ENCODE measurements at places on chromosomes 1 and 21.
A peak's percentile ranks its signal among the peaks of the same experiment; 100 is the strongest.

DNA sequence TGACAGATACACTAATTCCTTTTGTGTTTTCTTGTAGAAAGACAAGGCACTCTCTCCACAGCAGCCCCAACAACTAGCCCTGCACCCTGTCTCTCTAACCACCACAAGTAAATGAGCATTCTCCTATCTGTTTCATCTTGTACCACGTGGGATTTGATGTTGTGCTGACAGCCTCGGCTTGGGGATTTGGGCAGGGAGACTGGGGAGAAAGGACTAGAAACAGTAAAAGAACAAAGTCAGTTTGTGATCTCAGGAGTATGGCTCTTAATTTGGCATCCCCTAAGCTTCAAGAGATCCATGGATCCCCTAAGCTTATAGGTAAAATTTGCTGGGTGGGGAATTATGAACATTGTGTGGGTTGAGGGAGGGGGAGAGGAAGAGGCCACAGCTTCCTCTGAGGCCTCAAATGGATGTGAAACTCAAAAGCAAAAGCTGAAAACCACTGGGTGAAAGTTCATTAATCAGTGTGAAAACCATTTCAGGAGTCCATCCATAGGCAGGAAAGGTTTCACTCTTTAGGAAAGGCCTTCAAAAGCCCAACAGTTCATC is 3.1 kb downstream of the C1orf162 start:
- no peak for DNase-seq

GRCh38 chr21:21767276-21767675 is 769.1 kb downstream of the NCAM2 start:
- DNase-seq, result no peak

- no peak for DNase-seq
Measured at GRCh38 chr1:233673261-233673946, 59.5 kb downstream of the KCNK1 start.

- no peak for DNase-seq
Measured at GRCh38 chr1:30764939-30765555, 7.5 kb upstream of the LAPTM5 start.

GRCh38 chr1:6465461-6466005 is 440 bp downstream of the TNFRSF25 start:
- no peak for DNase-seq

DNA sequence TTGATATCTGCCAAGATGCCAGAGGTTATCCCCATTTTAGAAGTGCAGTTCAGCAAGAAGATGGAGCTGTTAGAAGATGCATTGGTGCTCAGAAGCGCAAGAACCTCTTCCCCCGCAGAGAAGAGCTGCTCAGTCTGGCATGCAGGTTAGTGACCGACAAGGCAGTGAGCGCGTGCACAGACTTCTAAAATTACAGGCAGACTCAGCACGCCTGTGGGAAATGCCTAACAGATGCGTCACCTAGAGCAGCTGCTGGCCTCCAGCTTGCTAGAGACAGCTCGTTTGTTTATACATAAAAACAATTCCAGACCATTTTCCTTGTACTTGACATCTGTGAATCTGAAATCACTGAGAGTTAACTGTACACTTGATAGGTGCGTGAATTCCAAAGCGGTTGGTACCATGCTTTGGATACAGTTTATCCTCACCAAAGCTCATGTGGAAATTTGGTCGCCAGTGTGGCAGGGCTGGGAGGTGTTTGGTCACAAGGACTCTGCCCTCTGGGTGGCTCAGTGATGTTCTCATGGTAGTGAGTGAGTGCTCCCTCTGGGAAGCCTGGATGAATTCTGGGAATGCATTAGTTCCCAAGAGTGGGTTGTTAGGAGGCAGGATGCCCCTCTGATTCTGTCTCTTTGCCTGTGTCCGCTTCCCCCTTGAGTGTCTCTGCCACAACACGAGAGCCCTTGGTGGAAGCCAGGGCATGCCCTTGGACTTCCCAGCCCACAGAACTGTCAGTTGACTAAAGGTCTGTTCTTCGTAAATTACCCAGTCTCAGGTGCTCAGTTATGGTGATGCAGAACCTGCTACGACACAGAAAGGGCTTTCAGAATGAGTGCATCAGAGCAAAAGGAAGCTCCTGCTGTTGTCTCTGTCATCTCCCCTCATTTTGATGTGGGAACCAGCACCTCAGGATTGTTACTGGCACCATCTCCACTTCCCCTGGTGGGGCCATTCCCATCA is 24.4 kb downstream of the SNAP47 start:
- no peak for DNase-seq

- no peak for DNase-seq
Measured at GRCh38 chr1:228405200-228405978, 1.2 kb downstream of the TRIM11 start.

- no peak for DNase-seq
Measured at GRCh38 chr1:119742677-119743076, 26.0 kb downstream of the HMGCS2 start.

GRCh38 chr1:20037877-20038276 is 32.1 kb upstream of the PLA2G5 start:
- DNase-seq, result no peak

DNA sequence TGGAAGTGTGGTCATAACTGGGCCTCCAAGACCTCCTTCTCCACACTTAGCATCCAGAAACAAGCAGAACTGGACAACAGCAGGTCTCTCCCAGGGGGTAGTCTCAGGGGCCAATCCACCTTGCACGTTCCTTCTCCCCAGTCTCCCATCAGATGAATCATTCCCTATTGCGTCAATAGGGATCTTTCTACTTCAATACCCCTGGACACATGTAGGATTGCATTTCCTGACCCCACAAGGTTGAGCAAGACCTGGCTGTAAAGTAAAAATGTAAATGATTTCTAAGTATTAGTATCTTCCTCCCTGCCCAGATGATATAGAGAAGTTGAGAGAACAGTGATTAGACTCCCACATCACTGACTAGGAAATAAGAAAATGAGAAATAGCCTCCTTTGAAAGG is 224.5 kb upstream of the CSF3R start:
- DNase-seq, result no peak

GRCh38 chr1:212518188-212519054 is 85.7 kb downstream of the NENF start:
- no peak for DNase-seq

DNA sequence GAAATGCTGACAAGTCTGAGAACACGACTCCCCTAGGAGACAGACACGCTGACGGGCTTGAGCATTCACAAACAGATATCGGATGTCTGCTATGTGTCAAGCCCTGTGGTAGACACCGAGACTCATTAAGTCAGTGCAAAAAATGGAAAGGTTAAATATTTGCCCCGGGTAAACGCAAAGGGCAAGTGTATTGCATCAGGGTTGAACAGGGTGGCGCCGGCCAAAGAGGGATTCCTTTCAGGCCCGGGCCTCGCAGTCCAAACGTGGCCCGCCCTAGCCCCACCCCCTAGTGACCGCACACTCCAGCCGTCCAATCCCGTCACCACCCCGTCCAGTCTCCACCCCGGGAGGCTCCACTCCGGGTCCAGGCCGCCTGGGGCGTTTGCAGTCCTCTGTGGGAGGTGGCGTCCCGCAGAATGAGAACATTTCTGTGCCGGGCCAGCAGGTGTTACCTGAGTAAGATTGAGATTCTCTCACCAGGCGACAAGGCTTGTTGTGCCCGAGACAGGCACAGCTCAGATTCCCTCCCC is 16.3 kb upstream of the TMEM9 start:
- DNase-seq, result peak; percentile 88

GRCh38 chr1:229266832-229267500 is 3.9 kb upstream of the RAB4A start:
- no peak for DNase-seq

DNA sequence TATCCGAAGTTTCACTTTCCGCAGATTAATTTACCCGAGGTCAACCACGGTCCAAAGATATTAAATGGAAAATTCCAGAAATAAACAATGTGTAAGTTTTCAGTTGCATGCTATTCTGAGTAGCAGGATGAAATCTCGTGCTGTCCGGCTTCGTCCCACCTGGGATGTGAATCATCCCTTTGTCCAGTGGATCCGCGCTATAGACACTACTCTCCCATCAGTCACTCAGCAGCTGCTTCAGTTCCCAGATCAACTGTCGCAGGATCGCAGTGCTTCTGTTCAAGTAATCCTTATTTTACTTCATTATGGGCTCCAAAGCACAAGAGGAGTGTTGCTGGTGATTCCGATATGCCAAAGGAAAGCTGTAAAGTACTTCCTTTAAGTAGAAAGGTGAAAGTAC is 8.3 kb upstream of the LRP8 start:
- DNase-seq, result no peak

- DNase-seq, result no peak
Measured at GRCh38 chr1:34590211-34590623, 164.6 kb upstream of the GJB5 start.

GRCh38 chr1:8077120-8077573 is 51.0 kb upstream of the ERRFI1 start:
- no peak for DNase-seq

GRCh38 chr1:22041505-22041904 is 11.0 kb upstream of the CDC42 start:
- no peak for DNase-seq

DNA sequence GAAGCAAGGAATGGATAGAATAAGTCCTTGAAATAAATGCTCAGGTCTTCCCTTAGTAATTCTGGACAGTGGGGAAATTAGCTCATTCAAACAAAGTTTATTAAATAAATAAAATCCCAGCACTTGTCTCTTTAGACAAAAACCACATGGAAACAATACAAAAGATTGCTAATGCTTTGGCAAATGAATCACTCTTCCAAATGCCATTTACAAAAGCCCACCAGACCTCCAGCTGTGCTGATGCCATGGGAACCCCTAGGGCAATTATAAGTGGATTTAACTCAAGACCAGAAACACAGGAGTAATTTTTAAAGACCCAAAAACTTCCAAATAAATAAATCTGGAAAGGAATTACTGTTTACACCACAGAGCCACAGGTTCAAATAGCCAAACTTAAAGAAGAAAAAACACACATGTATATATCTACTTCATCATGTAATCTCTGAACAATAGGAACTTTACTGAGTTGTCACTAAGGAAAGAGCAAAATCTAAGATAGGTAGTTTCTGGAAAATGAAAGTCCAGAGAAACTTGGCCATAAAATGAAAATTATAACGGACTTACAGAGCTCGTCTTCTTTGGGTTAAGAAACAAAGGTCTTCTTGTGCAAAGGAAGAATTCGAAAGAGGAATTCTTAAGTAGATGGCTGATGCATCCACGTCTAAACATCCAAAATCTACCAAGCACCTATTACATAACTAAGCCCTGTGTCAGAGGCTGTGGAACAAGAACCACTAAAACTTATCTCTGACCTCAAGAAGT is 399.4 kb downstream of the SMYD3 start:
- DNase-seq, result no peak

GRCh38 chr1:229374485-229374884 is 31.6 kb upstream of the CCSAP start:
- DNase-seq, result no peak

DNA sequence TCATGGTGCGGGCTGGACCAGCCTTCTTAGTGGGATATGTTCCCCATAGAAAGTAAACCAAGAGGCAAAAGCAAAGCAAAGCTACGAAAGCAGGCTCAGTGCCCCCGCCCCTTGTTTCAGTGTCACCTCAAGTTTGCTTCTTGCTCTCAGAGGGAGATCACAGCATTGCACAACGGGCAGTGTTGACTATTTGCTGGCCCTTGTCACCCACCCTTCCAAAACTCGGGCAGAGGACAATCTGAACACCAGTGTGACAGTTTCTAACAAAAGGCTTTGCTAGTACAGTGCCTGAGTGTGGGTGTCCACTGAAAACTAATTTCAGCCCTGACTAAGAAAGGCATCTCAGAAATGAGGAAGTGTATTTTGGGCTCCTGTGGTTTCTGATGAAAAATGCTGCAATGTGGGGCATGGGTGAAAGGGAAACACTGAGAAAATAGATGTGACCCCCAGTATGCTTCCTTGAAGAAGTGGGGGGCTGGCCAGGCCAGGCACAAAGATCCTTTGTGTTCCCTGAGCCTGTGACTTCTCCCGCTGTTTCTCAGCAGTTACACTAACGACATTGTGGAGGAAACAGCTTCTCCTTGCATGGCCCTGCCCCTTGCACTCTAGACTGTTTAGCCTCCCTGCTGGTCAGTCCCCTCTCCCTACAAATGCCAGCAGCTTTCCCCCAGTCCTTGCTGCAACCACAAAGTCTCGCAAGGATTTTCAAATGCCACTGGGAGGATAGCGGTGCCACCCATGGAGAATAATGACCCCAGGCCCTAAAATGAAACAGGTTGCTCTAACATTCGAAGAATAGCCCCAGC is 33.3 kb upstream of the KCNE1 start:
- peak; percentile 52 for DNase-seq

DNA sequence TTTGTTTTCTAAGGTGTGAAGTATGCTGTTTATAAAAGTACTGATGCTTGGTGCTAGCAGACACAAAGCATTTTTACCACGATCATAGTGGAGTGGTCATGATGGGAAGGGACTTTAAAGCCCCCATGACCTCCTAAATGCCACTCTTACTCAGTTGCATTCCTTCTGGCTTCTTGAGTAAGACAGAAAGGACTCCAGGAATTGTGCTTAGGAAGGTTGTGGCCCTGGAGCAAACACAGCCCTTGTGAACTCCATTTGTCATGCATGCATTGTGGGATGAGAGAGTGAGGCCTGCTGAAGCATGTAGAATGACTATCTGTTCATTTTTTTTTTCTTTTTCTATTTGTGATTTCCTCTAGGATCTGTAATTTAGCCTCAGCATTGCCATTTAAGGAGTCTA is 34.2 kb downstream of the AK5 start:
- no peak for DNase-seq

GRCh38 chr1:219465212-219466093 is 147.5 kb downstream of the ZC3H11B start:
- no peak for DNase-seq

DNA sequence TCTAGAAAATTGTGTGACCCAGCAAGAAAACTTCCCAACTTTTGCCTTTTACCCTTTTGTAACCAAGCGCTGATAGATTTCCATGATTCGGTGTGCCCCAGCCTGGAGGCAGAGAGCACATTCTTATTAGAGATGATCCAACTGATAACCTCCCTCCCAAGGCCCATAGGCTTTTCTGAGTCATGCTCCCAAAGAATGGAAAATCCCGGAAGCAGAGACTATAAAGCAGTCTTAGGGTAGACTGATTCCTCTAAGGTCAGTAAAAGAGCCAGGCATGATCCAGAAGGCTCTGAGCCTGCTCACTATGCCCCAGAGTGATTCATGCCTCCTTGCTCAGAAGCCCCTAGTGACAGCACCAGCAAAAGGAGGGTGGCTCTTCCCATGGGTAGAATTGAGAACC is 4.3 kb downstream of the CAMK1G start:
- DNase-seq, result no peak

All from putamen (tissue), 1 donor.